NCI-H524 (cell line): ENCODE measurements at places on chromosomes 7 and 10.

DNA sequence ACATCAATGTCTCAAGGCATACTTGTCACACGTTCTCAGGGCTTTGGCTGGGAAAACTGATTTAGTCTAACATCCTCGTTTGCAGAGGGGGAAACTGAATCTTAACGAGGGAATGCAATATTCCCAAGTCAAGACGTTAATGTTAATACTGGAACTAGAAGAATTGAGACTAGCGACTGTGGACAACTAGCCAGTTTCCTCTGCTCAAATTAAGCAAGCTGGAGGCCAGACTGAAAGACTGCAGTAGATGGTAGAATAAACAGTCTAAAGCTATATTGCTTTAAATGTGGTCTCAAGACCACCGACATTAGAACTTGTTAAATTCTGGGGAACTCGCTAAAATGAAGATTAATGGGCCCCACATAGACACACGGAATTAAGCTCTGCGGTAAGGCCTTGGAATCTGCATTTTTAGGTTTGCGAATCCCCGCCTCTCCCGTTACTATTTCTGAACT is 639 bp upstream of the TFAM start:
- no peak for DNase-seq

GRCh38 chr10:1209355-1209979 is 153.3 kb downstream of the WDR37 start:
- DNase-seq, result no peak

- no peak for DNase-seq
Observed at GRCh38 chr10:125248489-125248888, 88.1 kb upstream of the CTBP2 start.

GRCh38 chr10:52738951-52739350 is 33.6 kb downstream of the MBL2 start:
- no peak for DNase-seq

DNA sequence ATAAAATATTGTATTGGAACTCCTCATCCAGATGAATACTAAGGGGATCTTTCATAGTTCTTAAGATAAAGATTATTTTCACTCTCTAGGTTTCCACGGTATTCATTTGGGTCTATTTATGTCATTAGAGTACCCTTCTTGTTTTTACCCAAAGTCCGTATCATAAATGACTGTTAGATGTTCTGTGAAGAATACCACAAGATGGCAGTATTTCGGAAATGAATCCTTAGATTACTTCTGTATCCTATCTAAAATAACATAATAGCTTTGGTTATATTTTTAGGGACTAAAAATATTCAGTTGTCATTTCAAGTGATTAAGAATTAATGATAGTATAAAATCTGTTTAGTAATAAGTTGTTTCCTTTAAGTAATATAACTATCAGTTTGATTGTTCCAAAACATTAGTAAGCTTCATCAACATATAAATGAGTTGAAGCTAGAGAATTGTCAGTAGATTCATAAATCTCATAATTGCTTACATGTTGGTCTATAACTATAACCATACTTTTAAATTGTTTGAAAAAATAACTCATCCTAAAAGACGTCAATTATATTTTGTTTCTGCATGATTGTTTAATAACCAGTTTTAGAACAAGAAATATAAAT is 337.5 kb upstream of the KCND2 start:
- DNase-seq, result peak; percentile 34

DNA sequence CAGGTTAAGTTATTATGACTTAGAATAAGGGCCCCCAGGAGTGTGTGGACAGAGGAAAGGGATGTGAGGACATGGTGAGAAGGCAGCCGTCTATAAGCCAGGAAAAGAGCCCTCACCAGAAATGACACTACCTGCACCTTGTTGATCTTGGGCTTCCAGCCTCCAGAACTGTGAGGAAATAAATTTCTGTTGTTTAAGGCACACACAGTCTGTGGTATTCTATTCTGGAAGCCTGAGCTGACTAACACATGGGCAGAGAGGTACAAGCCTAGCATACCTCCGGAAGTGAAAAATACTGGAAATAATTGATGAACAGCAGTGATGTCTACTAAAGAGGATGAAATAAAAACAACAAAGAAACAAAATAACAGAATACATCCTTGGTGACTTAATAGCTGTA is 46.1 kb upstream of the GRB10 start:
- no peak for DNase-seq

DNA sequence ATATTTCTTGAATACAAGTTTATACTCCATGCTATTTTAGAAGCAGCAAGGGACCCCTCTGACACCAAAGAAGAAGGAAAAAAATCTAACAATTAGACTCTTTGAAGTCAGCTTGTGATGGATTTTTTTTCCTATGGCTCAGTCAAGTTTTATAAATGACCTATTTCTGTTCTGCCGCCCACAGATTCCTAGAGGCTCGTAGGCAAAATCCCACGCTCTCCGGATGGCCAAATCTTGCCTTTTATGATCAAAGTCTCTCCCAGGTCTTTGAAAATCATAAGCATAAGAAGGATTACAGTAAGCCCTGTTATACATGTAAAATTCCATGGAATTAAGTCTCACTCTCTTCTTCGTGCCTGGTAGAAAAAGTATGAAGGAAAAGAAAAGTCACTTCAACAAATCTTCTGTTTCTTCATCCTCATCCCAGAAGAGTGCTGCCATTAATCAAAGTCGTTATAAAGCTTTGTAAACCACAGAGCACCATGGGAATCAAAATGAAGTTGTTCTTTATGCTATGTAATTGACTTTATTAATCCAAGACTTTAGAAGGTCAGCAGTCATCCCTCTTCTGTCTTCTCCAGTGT is 33.1 kb downstream of the ASB13 start:
- DNase-seq, result no peak

- no peak for DNase-seq
Observed at GRCh38 chr10:97096261-97097083, 89.3 kb downstream of the SLIT1 start.

- no peak for DNase-seq
Observed at GRCh38 chr7:94050046-94050445, 45.9 kb upstream of the BET1 start.

DNA sequence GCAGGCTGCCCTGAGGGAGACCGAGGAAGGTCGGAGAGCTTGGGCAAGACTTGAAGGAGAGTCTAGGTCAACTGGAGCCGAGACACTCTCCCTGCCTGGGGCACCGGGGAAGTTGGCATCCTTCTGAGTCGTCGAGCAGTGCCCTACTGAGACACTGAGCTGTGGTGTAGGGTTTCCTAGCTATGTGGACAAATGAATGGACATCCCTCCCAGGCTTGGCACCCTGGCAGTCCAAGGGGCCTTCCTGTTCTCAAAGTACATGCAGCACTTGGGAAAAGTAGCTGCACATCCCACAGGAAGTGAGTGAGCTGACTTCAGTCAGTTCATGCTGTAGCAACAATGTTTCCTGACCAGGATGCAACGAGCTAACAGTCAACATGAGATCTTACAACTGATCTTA is 57.2 kb upstream of the INPP5A start:
- no peak for DNase-seq

DNA sequence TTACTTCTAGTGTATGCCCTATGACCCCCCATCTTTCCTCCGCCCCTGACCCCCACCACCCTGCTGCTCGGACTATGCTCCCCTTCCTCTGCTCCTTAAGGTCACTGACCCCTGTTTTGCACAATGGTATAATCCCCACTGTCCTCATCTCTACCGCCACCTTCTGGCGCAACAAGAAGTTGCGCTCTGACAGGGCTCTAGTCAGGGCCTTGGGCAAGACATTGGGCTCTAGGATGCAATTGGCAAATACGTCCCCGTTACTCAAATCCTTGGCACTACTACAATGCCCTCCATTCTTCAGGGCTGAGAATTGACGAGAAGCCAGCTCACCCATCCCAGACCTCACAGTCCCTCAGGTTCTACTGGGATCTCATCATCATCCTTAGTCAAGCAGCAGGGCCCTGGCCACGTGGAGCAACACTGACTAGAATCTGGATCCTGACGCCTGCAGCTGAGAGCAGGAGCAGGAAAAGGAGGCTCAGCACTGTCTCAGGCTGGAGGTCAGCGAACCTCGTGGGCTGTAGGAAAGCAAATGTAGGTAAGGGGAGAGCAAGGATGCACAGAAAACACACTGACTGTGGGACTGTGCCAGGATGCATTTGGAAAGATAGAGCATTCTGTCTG is 10.6 kb downstream of the LRIT2 start:
- DNase-seq, result no peak

GRCh38 chr10:70131560-70131937 is 1.1 kb downstream of the AIFM2 start:
- no peak for DNase-seq

- DNase-seq, result no peak
Observed at GRCh38 chr7:2388637-2388954, 14.8 kb upstream of the CHST12 start.

DNA sequence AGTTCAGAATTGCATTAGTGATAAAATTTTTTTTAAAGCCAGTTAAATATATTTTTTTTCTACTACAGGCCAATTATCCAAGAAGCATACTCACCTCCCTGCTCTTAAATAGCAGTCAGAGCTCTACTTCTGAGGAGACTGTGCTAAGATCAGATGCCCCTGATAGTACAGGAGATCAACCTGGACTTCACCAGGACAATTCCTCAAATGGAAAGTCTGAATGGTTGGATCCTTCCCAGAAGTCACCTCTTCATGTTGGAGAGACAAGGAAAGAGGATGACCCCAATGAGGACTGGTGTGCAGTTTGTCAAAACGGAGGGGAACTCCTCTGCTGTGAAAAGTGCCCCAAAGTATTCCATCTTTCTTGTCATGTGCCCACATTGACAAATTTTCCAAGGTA is 119.1 kb downstream of the TRIM24 start:
- no peak for DNase-seq

GRCh38 chr7:140714331-140715040 is 18.0 kb downstream of the NDUFB2 start:
- DNase-seq, result no peak

- DNase-seq, result no peak
Observed at GRCh38 chr10:4011136-4011812, 226.3 kb upstream of the KLF6 start.

DNA sequence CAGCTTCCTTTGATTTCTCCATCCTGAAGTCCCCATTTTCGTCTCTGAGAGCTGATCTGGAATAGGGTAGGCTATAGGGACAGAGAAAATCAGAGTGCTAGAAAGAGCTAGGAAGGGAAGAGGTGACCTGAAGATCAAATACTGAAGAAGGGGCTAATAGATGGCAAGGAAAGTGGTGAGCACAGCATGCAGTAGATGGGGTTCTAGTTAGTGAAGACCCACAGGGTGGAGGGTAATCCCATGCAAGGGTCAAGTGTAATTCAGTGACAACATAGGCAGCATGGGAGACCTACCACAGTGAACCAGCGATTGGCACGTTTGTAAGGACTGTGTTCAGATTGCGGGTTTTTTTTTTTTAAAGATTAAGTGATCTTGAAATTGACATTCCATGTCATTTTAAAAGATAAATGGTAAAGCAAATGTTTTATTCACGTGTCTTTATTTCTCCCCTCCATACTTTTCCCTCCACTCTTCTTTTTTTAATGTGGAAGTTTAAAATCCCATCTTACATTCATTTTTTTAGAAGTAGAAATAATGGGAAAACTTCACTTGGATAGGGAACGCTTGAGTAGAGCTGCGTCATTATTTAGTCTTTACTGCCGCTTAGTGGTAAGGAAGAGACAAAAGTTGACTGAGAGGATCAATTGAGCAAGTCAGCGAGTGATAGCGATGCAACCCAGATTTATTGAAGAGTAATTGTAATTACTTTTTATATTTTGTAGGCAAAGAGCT is 21.0 kb upstream of the ABI1 start:
- peak; percentile 24 for DNase-seq

GRCh38 chr7:158743219-158743618 is 38.6 kb upstream of the NCAPG2 start:
- no peak for DNase-seq

GRCh38 chr7:16235147-16236114 is 185.9 kb downstream of the CRPPA start:
- DNase-seq, result no peak

DNA sequence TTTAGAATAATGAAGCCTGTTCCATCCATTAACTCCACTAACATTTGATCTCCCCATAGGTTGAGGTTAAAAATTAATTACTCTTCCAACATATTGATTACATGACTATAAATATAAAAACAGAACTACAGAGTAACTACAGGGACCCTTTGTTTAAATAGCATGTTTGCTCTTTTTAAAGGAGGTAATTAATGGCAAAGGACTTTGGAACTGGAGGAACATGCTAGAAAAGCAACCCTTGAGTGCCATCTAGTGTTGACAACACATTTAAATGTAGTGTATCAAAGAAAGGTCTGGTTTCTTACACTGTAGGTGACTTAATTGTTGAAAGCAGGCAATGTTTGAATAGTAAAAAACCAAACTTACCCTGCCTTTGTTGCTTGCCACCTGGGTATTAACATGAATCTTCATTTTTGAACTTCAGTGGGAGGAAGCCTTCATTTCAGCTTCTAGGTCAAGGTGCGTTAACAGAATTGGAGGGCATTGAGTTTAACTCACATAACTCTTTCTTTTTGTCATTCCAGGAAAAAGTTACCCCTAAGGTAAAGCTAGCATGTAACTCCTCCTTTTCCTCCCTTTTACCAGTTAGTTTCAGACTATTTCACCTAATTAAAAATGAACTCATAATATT is 52.6 kb upstream of the CAPZA2 start:
- DNase-seq, result peak; percentile 36

DNA sequence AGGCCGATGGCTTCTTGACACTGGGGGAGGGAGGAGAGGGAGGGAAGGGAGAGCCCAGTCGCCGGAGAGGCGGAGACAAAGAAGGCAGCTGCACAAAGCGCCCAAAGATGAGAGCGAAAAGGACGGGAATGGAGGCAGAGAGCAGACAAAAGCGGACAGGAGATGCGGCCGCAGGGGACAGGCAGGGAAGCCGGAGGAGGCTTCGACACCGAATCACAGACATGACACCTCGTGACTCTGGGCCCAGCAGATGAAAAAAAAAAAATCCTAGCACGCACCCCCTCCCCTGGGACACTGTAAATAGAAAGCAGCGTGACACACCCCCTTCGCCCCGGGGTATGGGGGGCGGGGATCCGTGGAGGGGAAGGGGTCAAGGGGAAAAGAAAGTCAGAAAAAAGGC is 976 bp downstream of the NAT16 start:
- peak; percentile 17 for DNase-seq

DNA sequence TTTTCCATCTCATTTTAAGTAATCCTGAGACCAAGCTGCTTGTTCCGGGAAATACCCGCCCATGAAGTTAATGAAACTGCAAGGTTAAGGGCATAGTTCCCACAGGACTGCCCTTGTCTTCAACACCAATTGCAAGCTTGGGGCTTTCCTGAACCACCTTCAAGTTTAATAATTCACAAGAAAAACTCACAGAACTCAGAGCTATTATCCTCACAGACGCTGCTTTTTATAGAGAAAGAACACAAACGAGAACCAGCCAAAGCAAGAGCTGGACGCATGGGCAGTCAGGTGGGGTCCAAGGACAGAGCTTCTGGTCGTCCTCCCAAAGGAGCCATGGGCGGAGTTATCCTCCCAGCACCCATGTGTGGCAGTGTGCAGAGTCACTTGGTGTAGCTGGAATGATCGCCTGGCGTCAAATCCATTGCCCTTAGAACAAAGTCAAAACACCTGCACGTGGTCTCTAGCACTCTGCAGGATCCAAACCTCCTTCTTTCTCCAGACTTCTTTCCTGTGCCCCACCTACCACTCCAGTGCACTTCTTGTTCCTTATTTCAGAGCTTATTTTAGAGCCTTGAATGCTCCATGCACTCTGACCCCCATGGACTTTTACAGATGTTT is 56.7 kb downstream of the SNX10 start:
- no peak for DNase-seq

- no peak for DNase-seq
Observed at GRCh38 chr10:123151737-123152135, 2.5 kb upstream of the BUB3 start.
